BE2C (cell line): ENCODE measurements at places on chromosomes 1 and 21.
A peak's percentile ranks its signal among the peaks of the same experiment; 100 is the strongest.

DNA sequence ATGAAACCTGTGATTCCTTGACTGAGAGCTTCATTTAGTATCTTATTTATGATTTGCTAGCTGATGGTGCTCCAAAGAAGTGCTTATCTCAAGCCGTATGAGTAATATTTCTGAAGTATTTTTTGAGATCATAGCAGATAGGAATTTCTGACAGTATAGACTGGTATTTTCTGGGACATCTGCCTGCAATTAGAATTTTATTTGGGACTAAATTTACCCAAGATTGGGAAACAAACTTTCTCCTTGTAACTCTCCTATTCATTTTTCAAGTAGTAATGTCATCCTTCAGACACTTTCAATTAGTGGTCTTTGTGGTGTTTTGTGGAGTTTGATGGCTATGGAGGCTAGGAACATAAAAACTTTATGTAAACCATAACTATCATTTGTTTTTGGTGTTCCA, 597.2 kb upstream of the ZP4 start:
- DNase-seq = no peak

DNA sequence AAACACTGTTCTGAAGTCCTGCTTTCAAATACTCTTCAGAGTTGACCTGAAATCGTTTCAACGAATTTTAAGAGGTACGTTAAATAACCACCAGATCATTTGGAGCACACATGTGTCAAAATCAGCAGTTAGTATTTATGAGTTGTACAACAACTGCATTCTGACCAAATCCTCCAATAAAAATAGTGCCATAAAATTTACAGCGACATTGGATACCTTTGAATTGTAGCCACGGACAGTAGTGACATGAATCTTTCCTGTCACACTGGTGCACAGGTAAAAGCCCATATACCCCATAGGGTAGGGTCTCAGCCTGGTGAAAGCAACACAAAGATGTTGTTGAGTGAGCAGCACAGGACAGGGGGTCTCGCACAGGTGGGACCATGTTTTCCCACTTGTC, 121.5 kb downstream of the CLIC6 start:
- no peak for DNase-seq

DNA sequence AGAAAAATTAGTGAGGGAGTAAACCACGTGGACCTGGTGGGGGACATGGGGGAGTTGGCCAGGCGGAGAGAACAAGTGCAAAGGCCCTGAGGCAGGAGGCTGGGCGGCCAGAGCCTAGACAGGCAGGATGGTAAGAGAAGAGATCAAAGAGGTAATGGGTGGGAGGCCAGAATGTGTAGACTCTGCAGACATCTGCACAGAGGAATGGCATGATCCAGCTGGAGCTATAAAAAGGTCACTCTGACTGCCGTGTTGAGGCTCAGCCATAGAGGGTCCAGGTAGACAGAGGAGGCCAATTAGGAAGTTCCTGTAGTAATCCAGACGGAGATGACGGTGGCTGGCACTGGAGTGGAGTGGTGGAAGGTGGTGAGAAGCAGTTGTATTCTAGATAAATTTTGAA, 3.6 kb downstream of the H6PD start:
- no peak for DNase-seq

DNA sequence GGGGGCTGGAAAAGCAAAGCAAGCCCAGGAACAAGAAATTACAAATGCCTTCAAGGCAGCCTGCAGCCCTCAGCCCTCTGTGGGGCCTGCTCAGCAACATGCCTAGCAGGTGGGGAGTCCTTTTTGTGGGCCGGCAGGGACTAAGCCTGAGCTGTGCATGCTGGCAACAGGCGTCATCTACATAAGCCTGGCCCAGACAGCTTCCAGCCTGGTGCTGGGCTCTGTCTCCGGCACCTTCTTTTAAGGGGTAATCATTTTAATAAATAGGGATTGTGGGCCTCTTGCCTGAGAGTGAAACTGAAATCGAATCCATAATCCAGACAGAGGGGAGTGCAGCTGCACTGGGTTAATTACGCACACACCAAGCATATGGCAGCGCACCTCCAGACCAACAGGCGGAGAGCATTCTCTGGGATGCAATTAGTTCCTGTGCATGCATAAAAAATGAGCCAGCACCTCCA, 96.6 kb downstream of the DDX20 start:
- DNase-seq = no peak

DNA sequence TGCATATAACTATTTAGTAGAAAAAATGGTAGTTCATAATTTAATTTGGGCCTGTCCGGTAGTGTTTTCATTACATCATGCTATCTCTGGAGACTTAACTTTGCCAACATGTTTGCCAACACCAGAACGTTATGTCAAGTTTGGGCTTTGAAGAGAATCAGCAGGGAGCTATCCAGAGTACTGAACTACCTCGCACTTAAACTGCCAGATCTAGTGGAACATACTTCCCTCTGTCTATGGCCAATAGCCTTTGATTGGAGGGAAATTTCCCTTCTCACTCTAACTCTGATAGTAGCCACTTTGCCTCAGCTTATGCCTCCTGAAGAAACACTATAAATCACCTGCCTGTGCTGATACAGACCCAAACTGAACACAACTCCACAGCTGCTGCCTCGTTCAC, 10.0 kb downstream of the LRRC53 start:
- no peak for DNase-seq

DNA sequence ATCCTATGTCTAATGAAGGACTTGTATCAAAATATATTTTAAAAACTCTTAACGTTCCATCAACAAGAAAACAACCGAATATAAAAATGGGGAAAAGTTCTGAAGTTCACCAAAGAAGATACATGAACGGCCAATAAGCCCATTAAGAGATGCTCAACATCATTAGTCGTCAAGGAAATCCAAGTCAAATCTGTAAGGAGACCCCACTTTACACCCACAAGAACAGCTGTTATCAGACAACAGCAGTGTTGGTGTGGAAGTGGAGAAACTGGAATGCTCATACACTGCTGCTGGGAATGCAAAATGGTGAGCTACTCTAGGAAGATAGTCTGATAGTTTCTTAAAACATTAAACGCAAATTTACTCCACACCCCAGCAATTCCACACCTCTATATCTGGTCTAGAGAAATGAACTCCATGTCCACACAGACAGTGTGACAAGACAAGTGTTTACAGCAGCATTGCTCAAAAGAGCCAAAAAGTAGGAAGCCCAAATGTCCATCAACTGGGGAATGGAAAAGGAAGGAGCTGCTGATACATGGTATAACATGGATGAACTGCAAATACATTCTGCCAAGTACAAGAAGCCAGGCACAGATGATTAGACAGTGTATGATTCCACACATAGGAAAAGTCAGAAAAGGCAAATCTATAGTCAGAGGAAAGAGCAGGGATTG, 18.5 kb downstream of the UBE2G2 start:
- no peak for DNase-seq

- DNase-seq = no peak
These were observed 35.6 kb upstream of the MGST3 start for GRCh38 chr1:165595246-165595938.

- DNase-seq = peak; percentile 54
These were observed at the start of gene B3GALT2 for GRCh38 chr1:193185901-193186731. Gene B3GALT2, minus strand, starts transcription at chr1:193186613. Its CDS starts 5,051 bp downstream, at chr1:193181562.

DNA sequence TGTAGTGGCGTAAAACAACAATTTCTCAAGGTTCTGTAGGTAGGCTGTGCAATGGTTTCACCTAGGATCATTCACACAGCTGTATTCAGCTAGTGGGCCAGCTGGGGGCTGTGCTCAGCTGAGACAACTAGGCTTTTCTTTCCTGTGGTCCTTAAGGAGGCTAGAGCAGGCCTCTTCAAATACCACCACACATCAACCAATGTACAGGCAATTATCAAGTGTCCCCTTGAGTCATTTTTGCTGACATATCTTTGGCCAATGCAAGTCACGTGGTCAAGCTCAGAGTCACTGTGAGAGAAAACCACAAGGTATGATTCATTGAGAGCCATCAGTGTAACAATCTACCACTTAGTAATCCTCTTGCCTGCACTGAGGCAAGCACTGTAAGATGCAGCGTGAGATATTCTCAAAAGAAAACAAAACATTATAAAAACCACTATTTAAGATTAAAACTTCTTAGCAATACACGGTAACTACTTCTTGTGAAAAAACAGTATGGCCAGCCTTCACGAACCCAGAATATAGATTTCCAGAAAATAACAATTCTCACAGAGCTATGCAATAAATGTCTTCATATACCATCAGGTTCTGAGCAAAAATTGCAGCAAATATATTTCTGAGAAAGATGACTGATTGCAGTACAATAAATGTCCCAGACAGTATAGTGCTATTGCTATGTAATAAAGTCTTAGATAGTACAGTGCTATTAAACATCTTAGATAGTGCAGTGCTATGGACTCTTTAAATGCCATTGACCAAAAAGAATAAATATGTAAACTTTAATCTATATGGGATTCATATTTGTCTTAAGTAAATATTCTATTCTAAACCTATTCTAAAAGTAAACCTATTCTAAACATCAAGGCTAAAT, 55.3 kb downstream of the NME7 start:
- no peak for DNase-seq

DNA sequence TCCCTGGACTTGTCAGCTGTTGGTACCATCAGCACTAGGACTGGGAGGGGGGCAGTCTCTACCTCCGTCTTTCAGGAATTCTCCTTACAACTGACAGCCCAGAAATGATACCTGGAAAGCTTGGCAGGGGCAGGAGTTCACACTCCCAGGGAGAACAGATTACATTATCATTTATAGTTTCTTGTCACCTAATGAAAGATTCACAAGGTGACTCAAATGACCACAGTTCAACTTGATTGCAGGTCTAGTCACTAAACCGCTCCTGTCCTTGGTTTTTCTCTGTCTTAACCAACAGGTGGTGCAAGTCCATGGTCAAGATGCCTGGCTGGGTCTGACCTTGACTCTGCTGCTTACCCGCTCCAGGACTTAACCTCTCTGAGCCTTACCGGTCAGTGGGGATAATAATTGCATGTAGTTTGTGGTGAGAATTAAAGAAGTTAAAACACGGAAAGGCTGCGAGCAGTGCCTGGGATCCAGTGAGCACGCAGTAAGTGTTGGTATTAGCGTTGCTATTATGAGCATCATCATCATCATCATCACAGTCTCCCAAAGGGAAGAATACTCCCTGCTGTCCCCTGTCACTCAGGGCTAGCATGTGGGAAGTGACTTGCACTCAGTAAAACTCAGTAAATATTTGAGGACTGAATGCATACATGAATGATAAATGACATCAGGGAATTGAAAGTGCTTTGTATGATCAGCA, 125.3 kb upstream of the CD34 start:
- DNase-seq = no peak

- DNase-seq = peak; percentile 57
These were observed 23.5 kb downstream of the GLIS1 start for GRCh38 chr1:53715478-53715877.

- DNase-seq = no peak
These were observed 58.2 kb downstream of the MAN1C1 start for GRCh38 chr1:25674807-25675084.

DNA sequence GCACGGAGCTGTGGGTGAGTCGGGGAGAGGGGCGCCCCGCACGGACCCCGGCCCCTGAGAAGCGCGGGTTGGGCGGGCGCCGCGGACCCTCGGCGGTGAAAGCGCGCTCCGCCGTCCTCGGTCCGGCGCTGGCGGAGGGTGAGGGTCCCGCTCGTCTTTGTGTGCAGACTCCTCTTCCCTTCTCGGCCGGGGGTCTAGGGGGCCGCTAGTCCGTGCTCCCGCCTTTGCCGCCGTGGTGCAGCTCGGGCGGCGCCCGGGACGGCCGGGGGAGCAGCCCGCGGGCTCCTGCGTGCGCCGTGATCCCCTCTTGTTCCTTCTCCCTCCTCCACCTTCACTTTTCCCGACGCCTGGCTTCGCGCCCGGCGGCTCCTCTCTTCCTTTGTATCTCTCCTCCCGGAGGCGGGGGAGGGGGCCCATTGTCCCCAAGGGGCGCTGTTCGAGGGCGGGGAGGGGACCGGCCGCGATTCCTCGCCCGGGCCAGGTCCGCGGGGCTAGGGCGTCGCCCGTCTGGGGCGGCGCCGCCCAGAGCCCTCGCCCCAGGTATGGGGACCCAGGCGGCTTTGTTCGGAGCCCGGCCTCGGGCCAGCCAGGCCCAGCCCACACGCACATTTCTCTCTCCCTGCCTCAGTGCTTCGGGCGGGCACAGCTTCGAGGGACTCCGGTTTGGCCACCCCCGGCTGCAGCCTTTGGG, 519 bp downstream of the FNBP1L start:
- peak; percentile 64 for DNase-seq

DNA sequence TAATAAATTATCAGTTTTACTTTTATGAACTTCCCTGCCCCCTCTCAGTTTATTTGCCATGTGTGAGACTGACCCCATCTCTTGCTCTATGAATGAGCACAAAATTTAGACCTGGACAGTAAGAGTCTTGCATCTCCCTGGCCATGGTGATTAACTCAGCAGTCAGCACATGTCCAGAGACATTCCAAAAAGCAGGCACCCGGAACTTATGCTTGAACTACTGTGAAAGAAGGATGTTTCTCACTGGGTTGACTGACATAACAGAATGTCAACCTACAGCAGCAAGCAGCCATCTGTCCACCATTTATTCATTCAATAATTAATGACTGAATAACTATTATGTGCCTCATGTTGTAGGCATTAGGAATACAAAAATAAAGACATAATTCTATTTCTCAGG, 11.3 kb upstream of the SEC16B start:
- DNase-seq = no peak

DNA sequence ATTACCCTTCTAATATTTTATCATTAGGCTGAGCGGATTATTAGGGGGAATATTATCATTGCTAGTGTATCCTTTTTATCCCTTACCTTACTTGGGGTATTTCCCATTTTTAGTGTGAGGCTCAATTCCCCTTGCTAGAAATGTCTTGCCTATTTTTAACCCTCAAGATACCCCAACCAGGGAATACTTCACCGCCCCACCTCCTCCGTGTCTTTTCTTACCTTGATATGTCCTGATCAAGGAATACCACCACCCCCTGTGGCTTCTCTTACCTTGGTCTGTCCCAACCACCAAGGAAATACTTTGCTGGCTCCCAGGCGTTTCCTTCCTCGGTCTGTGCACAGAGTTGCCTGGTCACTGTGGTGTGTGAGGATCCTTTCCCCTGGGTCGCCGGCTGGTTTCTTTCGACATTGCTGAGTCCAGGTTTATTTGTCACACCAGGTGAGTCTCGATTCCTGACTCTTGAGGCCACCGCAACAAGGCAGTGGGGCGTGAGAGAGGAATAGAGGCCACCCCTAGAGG, 57.8 kb downstream of the SERINC2 start:
- no peak for DNase-seq

DNA sequence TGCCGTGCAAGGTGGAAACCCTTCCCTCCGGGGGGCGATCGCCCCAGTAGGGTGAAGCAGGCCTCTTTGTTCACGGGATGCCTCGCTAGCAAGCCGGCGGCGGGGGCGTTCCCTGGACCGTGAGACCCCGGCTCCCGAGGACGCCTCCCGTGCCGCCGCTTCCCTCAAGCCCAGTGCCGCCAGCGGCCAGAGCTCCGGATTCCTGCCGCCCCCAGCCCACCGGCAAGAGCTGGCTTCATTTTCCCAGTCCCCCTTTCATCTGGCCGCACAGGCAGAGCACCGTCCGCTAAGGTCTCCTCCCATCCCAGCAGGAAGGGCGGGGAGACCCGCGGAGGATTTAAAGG, 16.3 kb downstream of the IER5 start:
- no peak for DNase-seq

- no peak for DNase-seq
These were observed 917 bp downstream of the RAP1A start for GRCh38 chr1:111620441-111620971.
